ENCODE measurements at places on chromosomes 4 and X.

DNA sequence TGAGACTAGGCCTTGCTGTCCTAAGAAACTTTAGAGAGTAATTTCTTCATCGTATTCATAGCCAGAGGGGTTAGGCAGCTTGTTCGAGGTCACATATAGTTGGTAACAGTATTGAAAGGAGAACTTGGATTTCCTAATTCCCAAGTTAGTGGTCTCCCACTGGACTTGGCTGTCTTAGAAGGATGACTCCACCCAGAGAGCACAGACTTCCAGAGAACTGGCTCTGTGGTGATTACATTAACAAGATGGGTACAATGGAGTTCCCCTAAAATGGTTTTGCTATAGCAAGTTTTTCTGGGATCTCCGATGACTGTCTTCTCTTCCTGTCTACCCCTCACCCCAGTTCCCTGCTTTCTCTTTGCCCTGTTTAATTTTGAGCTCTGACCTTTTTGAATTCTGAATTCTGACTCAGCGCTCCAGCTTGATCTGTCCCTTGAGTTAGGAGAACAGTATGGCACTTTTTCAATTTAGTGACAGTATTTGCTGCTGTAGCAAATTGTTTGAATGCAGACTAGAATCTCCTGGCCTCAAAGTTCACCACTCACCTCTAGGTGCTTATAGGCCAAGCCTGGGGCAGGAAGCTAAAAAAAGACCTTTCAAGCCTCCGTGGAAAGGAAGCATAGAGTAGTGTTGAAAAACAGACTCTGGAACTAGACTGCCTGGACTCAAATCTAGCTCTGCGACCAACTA, 6.9 kb downstream of the MSN start:
- DNase-seq, result no peak

GRCh38 chrX:154918060-154918483, 31.9 kb downstream of the F8A1 start:
- peak; percentile 87 for DNase-seq

DNA sequence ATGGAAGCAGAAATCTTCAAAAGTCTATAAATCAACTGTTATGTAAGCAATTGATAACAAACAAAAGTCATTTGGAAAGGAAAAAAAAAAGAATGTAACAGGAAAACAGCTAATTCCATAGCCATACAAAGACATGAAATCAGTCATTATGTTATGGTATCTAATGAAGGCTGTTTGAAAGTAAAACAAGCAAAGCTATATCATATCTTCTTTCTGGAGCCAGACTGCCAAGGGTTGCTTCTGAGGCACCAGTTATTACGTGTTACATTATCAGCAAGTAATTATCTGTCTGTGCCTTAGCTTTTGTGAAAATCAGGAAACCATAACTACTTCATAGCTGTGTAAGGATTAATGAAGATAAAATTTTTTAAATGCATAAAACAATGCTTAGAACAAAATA, 480.2 kb downstream of the FAT4 start:
- DNase-seq, result no peak

DNA sequence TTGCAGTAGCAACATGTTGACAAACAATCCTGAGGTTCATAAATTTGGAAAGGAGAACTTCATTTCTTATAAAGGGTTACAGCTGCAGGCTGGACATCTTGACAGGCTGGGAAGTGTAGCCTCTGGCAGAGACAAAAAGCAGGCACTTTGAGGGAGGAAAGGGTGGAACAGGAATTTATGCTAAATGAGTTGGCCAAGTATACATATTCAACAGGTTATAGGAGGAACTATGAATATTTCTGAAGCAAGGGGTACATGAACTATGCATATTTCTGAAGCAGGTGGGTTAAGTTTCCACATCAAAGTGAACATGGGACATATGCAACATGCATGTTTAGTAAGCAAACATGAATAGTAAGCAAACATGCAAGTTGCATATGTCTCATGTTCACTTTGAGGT, 1.6 kb upstream of the ANTXR2 start:
- DNase-seq, result no peak

- no peak for DNase-seq
These were observed 113.0 kb downstream of the UCHL1 start for GRCh38 chr4:41369680-41370079.

GRCh38 chrX:73076838-73077237, 2.5 kb downstream of the PABPC1L2A start:
- no peak for DNase-seq

DNA sequence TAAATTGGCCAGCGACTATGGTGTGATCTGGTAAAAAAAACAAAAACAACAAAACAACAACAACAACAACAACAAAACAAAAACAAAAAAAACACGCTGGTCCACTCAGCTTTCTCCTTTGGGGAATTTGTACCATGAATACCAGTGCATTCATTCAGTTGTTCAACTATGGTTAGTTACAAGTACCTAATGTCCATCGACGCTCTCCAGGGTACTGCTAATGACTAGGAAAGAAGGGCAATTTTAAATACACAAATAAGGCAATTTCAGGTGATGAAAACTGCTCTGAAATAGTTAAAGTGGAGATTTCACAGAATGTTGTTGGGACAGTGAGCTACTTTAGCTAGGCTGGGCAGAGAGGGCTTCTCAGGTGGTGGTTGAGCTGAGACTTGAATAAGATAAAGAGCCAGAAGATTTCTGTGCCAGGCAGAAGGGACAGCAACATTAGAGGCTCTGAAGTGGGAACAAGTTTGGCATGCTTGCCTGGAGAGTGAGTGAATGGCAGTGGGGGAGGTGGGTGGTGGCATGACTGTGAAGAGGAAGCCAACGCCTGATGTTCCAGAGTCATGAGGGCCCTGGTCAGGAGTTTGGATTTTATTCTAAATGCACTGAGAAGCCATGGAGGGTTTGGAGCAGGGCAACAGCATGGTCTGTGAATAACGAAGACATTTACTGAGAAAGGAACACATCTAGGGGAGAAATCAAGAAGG, 45.9 kb upstream of the PGRMC2 start:
- no peak for DNase-seq

DNA sequence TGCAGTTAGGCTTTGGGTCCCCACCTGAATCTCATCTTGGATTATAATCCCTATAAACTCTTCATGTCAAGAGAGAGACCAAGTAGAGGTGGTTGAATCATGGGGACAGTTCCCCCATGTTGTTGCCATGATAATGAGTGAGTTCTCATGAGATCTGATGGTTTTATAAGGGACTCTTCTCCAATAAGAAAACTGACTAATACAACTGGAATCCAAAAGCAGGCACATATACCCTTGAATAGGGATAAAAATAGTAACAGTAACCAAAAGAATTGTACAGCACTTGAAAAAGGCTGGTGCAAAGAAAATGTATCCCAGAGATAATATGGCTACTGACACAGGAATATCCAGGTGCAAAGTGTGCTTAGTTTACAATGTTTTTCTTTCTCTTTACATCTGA, 351.5 kb upstream of the MAD2L1 start:
- DNase-seq, result peak; percentile 51

DNA sequence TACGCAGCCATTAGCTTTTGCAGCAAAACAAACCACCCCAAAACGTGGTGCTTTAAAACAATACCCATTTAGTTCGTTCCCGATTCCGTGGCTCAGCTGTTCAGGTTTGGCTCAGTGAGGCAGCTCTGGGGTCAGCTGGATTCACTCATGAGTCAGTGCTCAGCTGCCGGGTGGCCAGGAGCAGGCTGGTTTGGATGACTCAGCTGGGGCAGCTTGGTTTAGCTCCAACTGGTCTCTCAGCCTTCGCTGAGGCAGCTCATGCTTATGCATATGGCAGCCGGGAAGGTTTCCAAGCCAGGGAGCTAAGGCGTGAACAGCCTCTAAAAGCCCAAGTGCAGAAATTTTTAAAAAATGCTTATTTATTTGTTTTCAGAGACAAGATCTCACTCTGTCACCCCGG, 13.3 kb upstream of the CD99 start:
- peak; percentile 97 for DNase-seq

- DNase-seq, result no peak
These were observed 1.9 kb downstream of the UBL4A start for GRCh38 chrX:154484255-154485149.

DNA sequence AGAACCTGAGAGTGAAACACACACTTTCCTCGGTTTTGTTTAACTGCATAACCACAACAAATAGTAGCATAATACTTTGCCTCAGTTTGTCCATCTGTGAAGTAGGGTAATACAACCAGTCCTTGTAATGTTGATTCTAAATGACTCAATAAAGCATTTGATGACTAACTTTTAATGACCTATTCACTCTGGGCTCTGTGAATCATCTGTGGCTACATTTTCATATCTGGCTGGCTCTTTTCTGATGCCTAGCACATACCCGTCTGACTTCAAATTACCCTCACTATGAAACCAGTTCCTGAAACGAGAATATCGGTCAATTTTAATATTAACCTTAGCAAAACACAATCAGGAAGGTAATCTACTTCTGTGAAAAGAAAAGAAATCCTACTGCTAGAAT, 151.0 kb downstream of the SH2D1A start:
- DNase-seq, result peak; percentile 17

DNA sequence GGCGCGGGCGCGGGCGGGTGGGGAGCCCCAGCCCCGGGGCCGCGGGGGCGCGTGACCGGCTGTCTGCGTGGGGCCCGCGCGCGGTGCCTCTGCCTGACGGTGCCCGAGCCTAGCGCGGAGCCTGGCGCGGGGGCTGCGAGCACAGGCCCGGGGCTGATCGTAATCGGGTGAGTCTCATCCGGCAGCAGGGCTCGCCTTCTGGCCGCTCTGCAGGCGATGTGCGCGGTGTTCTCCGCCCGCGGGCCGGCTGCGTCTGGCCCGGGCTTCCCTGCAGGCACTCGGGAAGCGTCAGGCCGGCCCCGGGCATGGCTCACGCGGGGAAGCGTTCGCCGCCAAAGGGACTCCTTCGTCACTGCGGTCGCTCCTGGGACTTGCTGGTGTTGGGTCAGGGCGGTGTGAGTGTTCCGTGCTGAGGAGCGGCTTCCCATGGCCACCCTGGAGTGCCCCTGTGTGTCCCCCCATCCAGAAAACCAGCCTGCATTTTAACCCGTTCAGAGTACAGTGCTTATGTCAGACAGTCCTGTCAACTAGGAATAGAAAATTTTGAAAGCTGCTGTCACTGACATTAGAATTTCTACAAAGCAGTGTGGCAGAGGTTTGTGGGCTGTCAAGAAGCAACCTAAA, 40.6 kb downstream of the FAM149A start:
- DNase-seq, result peak; percentile 57

DNA sequence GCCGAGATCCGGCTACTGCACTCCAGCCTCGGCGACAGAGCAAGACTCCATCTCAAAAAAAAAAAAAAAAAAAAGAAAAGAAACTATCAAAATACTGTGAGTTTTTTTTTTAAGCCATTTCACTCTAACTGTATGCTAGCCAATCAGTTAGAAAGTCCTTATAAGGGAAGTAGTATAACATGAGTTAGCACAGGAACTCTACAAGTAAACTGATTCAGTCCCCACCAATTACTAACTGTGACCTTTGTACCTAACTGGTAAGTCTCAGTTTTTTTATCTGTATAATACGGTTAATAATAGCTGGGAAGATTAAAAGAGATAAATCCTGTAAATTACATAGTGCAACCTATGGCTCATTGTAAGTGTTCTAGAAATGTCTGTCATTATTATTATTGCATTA, 35.1 kb upstream of the BRS3 start:
- no peak for DNase-seq

DNA sequence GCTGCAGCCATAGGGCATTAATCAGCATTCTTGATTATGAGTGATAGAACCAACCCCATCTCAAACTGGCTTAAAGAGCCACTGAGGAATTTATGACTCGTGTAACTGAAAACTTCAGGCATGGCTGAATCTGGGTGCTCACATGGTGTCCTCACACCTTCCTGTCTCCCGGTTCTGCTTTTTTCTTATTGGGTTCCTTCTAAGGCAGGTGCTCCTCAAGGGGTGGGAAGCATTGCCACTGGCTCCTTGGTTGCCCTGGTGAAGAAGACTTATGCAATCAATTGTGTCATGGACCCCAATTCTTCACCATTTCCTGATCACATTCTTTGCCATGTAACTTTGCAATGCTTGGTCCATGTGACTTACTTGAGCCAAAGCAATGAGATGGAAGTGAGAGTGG, 4.3 kb upstream of the ZCCHC4 start:
- DNase-seq, result peak; percentile 15

- DNase-seq, result peak; percentile 68
These were observed 355.7 kb downstream of the GALNTL6 start for GRCh38 chr4:172168888-172169287.

GRCh38 chr4:146640465-146641061, 1.9 kb downstream of the POU4F2 start:
- no peak for DNase-seq

GRCh38 chrX:109345856-109346255, 136.0 kb downstream of the GUCY2F start:
- no peak for DNase-seq

GRCh38 chr4:149062997-149063396, 620.8 kb upstream of the NR3C2 start:
- no peak for DNase-seq

DNA sequence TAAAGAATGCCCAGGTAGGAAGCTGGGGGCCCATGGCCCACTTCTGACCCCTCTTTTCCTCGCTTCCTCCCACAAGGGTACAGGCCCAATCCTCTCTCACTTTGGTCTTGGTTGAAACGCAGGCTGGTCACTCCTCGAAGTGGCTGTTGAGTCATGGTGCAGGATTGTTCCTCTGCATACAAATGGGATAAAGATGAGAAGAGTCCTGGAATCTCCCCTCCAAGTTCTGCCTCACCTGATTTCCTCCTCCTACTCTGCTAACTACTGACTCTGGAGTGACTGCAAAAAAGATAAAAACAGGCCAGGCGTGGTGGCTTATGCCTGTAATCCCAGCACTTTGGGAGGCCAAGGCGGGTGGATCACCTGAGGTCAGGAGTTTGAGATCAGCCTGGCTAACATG, 1.7 kb downstream of the WDR45 start:
- DNase-seq, result no peak

GRCh38 chrX:142873214-142873613, 152.5 kb upstream of the SPANXN4 start:
- DNase-seq, result no peak

DNA sequence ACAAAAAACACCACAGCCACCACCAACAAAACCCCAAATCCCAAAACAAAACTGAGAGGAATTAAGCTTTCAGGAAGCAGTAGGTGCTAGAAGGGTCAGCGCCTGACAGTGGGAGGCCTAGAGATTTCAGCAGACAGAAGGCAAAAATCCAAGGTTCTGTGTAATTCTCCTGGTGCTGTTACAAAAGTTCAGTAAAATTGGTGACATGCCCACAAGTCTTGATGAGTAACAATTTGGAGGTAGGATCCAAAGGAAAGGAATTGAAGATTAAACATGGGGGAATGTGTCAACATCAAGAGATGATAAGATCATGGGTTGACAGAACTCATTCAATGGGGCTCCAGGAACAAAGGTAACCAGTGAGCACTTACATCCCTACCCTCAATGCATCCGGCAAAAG, 653.8 kb upstream of the CPEB2 start:
- DNase-seq, result no peak

DNA sequence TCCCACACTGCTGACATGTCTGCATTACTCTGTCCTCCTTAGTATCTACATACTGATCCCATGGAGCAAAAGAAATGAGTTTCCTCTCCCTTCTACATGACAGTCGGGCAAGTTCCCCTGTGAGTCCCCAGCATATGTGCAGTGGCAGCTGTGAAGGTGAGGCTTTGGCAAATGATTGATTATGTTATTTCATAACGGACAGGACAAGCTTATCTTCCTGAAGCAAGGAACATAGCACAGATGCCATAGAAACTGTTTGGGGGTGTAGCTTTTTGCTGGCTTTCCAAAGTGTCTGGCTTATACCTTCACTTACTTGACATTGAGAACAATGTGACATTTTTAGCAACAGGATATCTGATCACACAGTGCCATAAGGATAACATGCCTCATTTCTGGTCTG, 136.8 kb upstream of the PDLIM3 start:
- DNase-seq, result no peak
